Activated T-cell treated with anti-CD3 and anti-CD28 coated beads for 1 hour (primary cell): ENCODE measurements at places on chromosomes 4 and X.

DNA sequence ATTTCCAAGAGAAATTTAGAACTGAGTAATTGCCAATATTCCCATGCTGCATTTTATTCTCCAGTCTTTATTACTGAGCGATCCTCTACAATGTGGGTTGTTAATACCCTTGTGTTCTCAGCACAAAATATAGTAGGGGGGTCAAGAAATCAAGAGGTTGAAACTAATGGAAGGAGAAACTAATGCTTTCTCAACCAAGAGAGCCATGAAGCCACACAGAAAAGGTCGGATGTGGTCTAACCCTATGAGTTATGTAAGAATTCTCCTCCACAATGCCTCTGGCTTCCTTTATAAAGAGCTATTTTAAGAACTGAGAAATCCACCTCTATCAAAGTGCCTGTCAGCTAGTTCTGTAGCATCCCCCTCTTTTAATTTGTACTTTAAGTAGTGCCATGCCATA, 268.5 kb downstream of the CHIC1 start:
- DNase-seq: no peak

DNA sequence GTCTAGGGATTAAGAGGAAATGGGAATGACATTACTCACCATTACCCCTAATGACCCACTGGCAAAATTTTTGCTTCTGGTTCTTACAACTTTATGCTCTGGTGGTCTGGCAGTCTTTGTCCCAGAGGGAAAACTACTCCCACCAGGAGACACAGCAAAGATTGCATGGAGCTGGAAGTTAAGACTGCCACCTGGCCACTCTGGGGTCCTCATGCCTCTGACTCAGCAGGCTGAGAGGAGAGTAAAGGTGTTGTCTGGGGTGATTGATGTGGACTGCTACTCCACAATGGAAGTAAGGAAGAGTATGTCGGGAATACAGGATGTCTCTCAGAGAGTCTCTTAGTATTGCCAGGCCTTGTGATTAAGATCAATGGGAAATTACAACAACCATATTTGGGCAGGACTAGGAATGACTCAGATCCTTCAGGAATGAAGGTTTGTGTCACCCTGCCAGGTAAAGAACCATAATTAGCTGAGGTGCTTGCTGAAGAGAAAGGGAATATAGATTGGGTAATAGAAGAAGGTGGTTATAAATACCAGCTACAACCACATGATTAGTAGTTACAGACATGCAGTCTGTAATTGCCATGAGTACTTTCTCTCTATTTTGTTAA, 215.5 kb downstream of the GPAT3 start:
- DNase-seq: no peak

GRCh38 chr4:61149278-61149677, 50.8 kb upstream of the ADGRL3 start:
- no peak for DNase-seq

- no peak for DNase-seq
Observed at GRCh38 chrX:34848281-34848680, 94.3 kb upstream of the FAM47B start.

DNA sequence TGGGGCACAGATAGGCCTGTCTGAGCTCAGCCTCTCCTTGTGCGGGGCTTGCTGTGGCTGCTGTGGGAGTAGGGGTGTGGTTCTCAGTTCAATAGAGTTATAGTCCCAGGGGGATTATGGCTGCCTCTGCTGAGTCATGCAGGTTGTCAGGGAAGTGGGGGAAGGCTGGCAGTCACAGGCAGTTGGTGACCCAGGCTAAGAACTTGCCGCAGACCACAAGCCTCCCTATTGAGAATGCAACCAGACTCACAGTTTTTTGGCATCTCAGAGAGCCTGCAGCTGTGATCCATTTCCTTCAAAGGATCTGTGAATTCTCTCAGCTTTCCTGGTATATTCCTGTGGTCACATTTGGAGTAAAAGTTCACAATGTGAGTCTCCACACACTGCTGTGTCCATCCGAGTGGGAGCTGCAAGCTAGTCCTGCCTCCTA, 364.9 kb downstream of the ZNF674 start:
- no peak for DNase-seq

GRCh38 chrX:18887825-18888212, 96.1 kb downstream of the PHKA2 start:
- no peak for DNase-seq

DNA sequence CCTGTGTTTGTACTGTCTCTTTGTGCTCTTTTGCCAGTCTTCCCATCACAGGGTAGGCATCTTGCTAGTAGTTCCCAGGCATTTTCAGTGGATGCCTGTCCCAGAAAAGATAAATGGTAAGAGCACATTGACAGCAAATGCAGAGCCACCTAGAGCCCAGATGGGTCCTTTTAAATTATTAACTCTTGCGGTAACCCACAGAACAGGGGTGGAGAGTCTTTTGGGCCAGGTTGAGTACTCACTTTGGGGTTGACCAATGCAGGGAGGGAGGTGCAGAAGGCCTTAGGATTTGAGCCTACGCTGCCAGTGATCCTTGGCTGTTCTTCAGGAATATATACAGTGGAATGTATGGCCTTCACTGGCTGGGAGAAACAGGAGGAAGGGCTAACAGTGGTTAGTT, 173.8 kb downstream of the MSN start:
- no peak for DNase-seq

- no peak for DNase-seq
Observed at GRCh38 chrX:133749370-133749769, 236.0 kb downstream of the GPC3 start.

- DNase-seq: no peak
Observed at GRCh38 chrX:41781500-41781899, 57.5 kb downstream of the GPR82 start.

GRCh38 chr4:22625311-22625710, 67.4 kb upstream of the GBA3 start:
- DNase-seq: no peak

- peak; percentile 97 for DNase-seq
Observed at GRCh38 chrX:318739-319578, at the start of gene GTPBP6. Gene GTPBP6, minus strand, starts transcription at chrX:318796. Its CDS starts 9 bp downstream, at chrX:318787.

DNA sequence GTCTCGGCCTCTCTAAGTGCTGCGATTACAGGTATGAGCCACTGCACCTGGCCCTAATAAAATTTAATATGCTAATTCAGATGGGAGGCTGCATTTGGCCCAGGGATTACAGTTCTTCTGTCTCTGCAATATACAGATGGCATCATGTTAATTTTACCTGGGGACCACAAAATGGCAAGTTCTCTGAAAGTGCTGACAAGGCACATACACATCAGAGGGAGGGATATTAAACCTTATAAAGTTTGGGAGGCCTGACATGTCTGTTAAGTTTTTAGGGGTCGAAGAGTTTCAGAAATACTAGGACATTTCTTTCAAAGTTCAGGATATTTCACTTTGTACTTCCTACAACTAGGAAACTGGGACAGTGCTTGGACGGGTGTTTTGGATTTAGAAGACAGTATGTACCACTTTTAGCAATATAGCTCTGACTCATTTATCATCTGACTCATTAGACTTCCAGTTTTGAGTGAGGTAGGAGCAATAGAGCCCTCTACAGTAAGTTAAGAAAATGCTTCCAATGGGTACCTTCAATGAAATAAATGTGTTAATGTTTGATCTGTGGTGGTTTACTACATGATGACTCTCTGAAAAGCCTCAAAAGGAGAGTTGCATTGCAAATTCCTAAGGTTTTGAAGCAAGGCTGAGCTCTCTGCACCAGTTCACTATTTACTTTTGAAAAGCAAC, 981.0 kb upstream of the HS3ST1 start:
- no peak for DNase-seq

GRCh38 chrX:30141966-30142365, 73.4 kb upstream of the MAGEB2 start:
- DNase-seq: no peak

DNA sequence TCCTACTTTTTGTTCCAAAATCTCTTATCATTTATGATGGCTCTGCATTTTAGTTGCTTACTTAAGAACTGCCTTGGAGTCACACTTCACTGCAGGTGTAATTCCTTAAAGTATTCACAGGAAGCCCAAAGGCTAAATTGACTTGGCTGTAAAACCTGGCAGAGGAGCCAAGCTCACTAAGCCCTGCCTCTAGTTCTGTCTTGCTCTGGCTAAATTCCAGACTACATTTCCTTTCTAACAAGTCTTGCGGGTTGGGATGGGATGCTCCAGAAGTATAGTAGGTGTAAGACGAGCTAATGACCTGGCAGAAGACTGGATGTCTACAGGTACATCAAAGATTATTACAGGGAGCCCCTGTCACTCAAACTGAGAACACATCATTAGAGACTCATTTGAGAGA, 924.0 kb upstream of the INTU start:
- no peak for DNase-seq

DNA sequence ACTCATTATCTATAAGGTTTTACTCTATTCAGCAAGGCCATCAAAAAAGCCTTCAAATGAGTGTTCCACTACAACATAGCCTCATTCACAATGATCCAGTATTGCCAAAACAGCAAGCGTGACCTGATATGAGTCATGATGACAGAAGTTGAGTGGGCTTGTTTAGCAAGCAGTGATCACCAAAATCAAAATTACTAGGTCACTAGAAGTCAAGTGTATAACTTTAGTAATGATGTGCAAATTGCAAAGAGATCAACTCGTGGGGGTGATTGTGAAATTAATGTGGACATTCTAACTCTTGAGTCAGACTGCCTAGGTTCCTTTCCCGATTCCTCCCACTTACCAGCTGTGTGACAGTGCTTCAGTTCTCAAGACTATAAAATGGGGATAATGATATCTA, 124.5 kb downstream of the CHM start:
- no peak for DNase-seq

DNA sequence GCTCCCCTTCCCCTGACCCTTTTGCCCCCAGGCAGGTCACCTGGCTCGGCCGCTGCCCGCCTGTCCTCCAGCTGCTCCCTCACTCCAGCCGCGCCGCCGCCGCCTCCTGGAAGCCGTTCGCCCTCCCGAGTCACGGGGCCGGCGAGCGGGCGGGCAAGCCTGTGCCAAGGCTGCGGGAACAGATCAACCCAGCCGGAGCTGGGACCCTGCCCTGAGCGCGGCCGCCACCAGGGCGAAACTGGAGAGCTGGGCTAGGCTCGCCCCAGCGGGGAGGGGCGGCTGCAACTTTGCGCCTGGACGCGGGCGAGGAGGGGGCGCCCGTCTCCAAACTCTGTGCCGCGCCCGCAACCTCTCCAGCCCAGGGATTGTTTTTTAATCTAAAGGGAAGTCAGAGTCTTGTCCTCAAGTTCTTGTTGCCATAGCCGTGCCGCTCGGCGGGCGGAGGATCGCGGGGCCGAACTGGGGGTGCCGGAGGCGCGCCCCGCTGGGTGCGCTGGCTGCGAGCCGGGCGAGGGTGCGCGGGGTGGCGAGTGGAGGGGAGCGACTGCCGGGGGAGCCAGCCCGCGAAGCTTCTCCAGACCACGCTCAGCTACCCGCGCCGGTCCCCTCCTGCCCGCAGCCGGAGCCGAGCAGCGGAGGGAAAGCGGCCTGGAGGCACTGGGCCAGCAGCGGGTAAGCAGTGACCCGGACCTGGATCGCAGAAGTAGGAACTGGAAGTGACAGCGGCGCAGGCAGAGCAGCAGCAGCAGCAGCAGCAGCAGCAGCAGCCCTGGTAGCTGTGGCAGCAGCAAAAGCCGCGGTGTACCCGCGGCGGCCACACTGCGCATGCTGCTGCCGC, 13.4 kb downstream of the ARHGEF6 start:
- peak; percentile 20 for DNase-seq

GRCh38 chr4:149294601-149295000, 521.0 kb downstream of the IQCM start:
- DNase-seq: no peak

GRCh38 chrX:119758731-119759247, 401 bp downstream of the SOWAHD start:
- no peak for DNase-seq

DNA sequence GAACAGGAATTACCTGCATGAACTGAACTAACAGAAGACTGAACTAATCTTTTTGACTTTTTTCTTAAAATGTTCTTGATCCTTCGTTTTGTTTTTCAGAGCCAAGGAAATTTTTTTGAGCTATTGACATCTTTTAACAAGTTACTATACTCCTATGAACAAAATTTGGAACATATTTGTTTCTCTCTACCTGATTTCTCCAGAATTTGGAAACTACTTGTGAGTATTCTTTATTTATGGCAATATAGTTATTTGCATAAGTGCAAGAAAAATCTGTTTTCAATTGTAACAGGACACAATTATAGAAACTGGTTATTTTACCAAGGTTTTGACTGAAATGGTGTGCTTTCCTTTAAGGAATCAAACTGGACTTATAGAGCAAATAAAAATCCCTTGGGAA, 89.5 kb upstream of the HPGD start:
- DNase-seq: no peak

- DNase-seq: no peak
Observed at GRCh38 chr4:105241451-105241850, 94.8 kb downstream of the TET2 start.

DNA sequence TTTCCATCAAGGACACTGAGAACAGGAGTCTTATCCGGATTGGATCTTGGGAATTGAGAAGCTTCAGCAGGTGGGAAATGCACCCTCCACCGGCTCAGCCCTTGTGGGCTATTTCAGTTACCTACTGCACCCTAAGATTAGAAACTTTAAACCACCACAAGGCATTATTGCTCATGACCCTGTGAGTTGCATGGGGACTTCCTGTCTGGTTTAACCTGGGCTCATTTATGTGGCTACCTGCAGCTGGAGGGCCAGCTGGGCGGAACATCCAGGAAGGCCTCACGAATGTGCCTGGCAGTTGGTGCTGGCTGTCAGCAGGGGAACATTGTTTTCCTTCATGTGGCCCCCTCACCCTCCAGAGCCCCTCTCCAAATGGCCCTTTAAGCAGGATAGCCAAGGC, 164.1 kb downstream of the DEFB131A start:
- no peak for DNase-seq

GRCh38 chr4:17285747-17286146, 226.1 kb downstream of the QDPR start:
- DNase-seq: no peak

GRCh38 chr4:64598066-64598465, 188.8 kb upstream of the TECRL start:
- no peak for DNase-seq

DNA sequence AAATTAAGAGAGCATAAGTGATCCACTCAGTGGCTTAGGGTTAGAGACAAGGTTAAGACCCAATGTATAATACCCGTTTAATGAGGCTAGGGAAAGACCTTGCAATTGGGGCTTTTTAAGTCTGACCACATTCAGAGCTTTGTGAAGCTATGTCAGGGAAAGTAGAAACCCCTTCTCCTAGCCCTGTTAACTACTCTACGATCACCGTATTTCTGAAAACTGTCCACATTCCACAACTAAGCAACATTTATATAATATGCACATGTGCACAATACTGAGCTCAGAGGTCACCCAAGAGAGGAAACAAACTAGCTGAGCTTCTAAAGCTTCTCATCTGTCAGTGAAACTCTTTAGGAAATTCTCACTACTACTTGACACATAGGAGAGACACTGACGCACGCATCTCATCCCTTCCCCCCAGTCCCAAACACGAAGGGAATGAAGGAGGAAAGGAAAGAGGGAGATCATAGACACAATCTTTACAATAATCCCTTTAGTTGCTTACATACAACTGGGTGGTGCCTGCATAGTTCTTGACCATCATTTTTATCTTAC, 56.2 kb downstream of the METTL14 start:
- DNase-seq: no peak

GRCh38 chrX:154450312-154450711, 6.4 kb downstream of the FAM50A start:
- no peak for DNase-seq
